ENCODE measurements at places on chromosomes 7 and 10.

GRCh38 chr7:87341441-87341840, 4.0 kb upstream of the CROT start:
- no peak for DNase-seq

DNA sequence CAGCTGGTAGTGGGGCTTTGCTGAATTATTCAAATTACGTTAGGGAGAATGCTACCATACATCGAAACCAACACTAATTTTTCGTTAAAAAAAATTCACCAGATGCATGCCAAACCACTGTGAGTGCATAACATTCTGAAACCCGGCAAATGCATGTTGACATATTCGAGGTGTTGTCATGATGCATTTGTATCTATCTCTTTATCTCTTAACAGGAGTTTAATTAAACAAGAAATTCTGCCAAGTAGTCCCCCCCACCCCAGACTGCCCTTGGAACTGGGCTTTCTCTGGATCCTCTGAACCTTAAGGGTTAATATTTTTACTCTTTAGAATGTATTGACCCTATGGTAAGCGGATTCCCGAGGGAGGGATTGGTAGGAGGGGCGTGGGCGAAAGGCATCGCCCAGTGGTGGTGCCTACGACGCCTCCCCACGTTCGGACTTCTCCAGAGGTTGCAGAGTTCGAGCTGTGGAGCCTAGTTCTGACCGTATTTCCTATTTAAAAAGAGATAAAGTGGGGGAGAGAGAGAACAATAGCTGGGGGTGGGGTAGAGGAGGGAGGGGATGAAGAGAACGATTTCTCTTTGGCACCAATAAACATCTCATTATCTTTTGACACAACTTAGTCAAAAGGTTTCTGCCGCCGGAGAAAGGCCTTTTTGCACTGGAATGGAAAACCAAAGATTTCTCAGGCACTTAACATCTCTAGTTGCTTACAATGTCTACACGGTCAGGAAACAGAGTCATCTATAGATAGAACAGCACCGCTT, 7.2 kb downstream of the DLX6 start:
- DNase-seq: no peak

DNA sequence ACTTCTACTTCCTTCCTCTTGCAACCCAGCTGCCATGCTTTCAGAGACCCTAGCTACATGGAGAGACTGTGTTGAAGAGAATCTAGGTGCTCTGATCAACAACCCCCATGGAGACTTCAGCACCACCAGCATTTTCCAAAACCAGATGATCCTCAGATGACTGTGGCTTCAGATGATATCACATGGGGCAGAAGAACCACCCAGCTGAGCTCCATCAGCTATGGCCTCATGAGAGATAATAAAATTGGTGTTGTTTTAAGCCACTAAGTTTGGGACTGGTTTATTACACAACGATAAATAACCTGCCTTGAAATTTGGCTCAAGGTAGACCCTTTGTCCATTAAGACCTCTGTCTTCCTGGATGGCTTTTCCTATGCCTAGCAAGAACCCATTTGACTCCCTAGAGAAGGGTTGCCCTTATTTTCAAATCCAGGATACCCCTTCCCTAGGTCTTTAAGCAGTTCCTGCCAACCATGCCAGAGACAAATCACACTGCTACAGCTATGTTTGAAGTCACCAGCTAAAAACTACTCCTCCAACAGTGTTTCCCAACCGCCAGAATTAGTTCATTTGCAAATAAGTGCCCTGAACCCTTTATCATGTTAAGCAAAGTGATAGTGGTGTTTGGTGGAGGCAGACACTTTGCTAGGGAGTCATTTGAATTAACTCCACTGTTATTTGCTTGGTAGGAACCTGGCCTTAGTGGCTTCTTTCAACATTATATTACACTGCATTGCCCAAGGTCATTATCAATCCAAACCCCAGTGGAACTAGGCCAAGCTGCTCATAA, 136.9 kb upstream of the PALS2 start:
- no peak for DNase-seq

DNA sequence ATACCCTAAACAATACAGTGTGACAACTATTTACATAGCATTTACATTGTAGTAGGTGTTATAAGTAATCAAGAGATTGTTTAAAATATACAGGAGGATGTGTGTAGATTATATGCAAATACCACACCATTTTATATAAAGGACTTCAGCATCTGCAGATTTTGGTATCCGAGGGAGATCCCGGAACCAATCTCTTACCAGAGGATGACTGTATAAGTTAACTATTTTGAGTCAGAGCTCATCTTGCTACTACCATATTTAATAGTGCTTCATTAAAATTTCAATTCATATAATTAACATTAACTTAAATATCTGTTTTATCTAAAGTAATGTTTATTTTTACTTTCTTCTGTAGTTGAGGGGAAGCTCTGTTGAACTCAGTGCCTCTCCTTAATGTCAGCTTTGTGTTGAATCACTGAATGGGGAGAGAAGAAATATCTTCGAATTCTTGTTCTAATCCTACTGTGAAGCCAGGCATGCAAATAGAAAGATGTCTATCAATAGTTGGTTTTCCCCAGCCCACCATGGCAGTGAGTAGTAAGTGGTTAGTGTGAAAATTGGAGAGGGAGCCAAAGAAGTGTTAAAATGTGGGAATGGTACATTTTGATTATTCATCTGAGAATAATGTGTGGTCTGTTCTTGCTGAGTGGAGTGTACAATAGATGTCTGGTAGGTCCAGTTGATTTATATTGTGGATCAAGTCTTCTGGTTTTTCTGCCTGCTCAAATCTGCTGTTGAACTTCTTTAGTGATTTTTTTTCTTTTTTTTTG, 90.1 kb upstream of the CYP26C1 start:
- no peak for DNase-seq

- DNase-seq: no peak
Observed at GRCh38 chr10:75417522-75417927, 13.9 kb upstream of the LRMDA start.

GRCh38 chr7:45185028-45185863, 27.7 kb downstream of the RAMP3 start:
- no peak for DNase-seq

DNA sequence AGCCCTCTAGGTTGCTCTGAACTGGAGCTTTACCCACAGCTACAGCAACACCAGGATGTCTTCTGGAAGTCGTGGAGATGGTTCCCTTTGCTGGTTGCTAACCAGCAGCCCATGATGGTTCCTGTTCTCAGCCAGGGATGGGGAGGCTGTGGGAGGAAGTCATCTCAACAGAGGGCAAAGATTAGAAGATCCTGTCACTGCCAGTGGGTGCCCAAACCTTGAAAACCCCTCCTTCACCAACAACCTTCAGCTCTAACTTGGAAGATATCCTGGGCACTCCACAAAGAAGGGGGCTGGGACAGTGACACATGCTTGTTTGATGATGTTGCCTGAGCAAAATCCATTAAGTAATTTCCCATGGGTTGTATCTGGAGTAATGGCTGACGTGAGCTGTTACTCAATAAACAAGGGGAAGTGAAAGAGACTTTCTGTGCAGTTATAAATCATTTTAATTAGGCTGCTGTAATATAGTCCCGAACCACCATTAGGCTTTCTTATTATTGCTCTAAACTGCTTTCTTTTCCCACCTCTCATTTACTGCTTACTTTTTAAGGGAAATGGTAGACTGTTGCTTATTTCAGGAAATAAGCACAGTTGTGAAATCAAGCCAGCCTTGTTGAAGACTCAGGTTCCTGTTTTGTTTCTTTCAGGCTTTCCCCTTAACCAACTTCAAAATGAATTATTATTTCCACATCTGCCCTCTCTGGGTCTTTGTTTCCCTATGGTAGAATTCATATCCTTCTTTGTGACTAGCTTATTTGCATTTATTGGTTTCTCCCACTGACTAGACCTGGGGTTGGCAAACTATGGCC, 124.8 kb downstream of the PPP1R17 start:
- DNase-seq: no peak

GRCh38 chr10:101000915-101001658, 1.5 kb downstream of the LZTS2 start:
- DNase-seq: no peak

DNA sequence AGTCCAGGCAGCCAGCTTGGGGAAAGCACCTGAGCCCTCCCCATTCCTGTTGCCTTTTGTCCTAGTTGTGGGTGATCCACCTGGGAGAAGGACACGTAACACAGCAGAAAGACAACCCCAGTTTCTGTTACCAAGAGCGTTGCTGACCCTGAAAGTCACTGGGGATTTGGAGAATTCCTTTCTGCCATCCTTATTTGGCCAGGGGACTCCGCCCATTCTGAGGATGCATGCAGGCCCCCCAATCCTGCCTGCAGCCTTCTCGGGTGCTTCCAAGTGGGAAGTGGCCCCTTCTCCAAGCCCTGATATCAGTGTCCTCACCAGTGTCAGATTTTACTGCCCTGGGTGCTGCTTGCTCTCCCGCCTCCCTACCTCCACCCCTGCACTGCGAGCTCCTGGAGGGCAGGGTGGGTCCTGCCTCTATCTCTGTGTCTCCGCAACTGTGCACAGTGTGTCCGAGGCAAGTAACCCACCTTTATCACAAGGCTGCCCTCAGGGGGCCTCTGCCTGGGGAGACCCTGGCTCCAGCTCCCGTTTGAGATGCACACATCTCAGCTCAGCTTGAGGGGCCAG, 9.2 kb upstream of the ADCY1 start:
- DNase-seq: no peak

DNA sequence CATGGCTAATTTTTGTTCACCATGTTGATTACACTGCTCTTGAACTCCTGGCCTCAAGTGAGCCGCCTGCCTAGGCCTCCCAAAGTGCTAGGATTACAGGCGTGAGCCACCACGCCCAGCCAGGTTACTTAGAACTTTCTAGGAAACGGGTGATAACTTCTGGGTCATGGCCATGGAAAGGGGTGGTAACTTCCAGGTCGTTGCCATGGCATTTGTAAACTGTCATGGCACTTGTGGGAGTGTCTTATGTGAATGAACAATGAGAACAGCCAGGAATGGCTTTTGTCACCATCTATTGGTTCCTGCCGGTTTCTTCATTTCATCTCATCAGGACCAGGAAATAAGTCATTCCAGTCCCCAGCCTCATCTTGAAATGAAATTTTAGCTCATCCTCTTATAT, 120.9 kb downstream of the SLC16A9 start:
- DNase-seq: no peak

GRCh38 chr10:33126742-33127141, 168.7 kb upstream of the ITGB1 start:
- no peak for DNase-seq

- DNase-seq: no peak
Observed at GRCh38 chr10:12943425-12943824, 58.1 kb downstream of the CCDC3 start.

DNA sequence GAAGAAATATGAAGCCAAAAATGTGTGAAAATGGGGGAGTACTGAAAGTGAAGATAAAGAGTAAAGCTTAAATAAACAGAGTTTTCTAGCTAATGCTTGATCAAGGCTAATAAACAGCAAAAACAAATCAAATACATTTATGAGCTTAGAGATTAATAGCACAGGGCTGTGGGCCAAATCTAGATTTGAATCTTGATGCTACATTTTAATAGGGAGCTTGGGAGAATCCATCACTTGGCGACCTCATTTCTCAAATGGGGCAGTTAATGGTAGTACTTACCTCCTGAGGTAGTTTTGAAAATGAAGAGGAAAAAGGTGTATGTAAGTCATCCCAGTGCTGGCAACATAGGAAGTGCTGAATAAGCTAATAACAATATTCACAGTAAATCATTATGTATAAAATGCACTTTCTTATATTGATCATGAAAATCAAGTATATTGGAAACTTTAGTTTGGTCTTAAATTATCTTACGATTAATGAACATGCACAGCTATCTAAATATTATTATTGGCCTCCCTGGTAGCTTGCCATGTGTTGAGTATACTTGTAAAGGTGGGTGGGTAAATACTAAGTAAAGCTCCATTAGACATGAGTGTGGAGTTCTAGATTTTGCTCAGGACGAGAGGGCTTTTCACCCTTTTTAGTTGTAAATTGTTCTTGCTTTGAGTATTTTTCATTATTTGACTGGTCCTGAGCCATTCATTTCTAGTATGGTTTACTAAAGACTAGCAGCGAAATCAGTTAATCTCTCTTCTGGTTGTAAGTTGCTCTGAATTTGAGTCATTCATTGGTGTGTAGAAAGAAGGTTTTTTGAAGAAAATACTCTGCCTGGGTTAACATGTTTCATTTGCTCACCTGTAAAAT, 5.1 kb downstream of the BICC1 start:
- no peak for DNase-seq

DNA sequence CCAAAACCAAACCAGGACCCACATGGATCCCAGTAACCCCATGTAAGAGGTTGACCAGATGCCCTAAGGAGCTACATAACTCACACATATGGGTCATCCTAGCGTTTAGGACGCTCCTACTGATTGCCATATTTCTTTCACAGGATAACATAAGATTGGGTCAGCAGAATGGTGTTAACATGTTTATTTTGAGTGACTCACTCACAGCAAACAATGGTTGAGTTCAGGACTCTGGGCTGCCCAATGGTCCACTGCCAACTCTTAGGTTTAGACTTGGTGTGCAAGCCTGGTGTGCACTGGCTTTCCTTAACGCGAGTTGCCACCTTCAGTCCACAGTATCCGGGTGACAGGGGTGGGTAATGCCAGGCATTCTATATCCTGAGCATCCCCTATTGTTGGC, 211.5 kb downstream of the GPAM start:
- no peak for DNase-seq

GRCh38 chr10:10513898-10514297, 503.8 kb upstream of the CELF2 start:
- DNase-seq: no peak

DNA sequence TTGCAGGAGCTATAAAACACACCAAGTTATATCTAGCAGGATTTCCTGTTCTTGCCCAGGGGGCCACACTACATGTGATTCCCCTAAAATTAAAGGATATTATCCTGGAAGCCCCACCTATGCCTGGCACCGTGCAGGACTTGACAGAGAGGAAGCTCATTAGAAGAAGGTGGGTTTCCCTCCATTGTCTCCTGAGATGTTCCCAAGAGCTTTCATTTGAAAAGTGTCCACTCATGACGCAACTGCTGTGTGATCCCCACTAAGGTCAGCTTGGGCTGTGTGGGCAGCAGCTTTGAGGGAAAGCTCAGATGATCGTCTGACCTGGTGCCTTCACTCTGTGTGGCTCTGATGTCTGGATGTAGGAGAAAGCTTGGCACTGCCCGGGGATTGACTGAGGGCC, 53.5 kb downstream of the RAMP3 start:
- no peak for DNase-seq

All from memory B cell (primary cell).